ENCODE measurements at places on chromosomes 1 and 21.

DNA sequence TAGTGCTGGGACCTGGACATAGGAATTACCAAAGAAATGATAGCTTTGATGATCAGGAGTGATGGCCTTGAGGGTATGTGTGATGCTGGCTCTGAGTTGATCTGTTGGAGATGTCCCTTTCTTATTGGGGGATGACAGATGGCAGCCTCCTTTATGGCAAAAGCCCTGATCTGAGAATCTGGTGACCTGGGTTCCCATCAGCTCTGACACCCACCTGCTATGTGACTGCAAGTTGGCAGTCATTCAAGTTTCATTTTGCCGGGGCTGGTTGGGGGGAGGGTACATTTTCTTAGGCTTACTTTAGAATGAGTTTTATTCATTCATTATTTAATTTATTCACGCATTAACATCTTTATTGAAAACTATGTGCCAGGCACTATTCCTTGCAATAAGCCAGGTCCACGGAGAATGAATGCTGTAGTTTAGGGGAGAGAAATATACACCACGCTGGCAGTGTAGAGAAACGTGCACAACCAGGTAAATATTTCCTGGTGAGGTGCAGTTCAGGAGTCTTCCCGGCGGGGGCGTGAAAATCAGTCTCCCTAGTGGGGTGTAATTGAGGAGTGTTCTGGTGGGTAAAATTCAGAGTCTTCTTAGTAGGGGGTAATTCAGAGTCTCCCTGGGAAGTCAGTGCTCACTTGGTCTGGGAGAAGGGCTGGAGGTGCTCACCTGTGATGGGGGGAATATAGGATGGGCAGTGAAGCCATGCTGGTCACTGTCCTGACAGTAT is 401.3 kb downstream of the CAMTA1 start:
- DNase-seq = no peak

GRCh38 chr1:245810181-245810769 is 655.5 kb downstream of the KIF26B start:
- no peak for DNase-seq

DNA sequence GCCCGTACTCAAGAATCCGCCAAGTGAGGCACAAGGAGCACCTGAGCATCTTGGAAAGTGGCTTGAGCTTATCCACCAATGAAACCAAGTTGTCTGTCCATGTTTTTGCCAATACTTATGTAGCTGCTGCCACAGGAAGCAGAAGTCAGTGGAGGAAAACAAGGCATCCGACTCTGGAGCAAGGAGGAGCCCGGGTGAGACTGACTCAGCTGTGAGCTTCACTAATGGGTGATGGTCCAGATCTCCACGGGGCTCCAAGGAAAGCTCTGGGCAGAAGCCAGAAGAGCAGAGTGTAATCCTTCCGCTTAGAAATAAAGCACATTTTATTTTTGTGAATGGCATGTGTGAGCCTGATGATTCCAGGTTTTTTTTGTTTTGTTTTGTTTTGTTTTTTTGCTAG is 12.3 kb upstream of the SSR2 start:
- DNase-seq = no peak

DNA sequence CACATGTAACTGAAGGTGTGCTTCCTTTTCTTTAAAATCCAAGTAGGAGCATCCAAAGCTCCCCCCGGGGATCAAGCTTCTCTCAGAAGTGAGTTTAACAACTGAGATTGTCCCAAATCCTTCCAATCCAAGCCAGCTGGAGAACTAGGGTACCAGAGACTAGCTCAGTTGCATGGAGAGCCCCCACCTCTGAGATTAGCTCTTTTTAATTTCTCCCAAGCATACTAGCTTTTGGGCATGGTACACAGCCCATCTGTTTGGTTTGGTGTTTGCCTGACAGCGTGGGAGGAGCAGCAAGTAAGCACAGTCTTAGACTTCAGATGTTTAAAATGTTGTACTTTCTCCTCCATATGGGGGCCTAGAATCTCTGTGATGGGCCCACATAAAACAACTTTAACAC is 142.8 kb downstream of the ASTN1 start:
- DNase-seq = no peak

- DNase-seq = no peak
These were observed 4.4 kb downstream of the AVPR1B start for GRCh38 chr1:206112600-206113301.

GRCh38 chr1:235947989-235948388 is 81.3 kb upstream of the LYST start:
- no peak for DNase-seq

DNA sequence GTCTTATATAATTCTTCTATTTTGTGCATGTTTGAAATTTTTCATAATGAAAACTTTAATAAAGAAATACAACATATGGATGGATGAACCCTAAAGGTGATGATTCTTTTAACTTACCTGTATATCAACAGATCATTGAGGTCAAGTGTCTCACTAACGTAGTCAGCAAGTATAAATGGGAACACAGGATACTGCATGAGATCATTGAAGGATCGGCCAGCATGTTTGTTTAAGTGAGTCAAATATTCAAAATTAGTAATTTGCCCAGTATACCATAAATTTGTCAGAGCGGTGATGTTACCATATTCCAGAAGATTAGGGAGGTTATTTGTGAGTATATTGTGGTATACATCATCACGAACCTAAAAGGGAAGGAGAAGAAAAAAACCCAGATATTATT is 71.0 kb upstream of the GNG4 start:
- DNase-seq = no peak

GRCh38 chr1:4685523-4685865 is 31.1 kb downstream of the AJAP1 start:
- DNase-seq = no peak

DNA sequence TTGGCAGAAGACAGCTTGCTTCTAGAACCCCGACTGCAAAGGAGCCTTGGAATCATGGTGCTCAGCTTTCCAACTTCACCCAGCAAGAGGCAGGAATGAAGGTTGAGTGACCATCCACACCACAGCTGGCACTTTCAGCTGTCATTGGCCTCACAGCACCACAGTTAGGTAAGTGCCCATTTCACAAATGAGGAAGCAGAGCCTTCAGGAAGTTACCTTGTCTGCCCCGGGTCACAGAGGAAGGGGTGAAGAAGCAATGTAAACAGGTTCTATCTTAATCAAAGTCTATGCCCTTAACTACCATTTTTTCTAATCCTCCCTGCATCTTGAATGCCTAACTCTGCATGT is 156.0 kb downstream of the GLUL start:
- DNase-seq = no peak

DNA sequence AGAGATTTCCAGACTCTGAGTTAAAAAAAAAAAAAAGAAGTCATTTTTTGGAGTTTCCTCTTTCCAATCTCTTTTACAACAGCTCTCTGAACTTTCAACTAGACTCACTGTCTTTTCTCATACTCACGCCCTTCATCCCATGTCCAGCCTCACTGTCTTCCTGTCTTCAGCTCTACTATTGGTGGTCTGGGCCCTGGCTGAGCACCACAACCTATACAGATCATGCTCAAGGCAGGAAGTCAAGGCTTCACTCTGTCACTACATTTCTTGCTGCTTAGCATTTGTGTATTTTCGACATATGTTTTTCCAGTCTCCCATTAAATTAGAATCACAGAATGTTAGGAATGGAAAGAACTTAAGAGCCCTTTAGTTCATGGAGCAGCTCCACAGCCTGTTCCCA is 106.4 kb upstream of the PPP2R5A start:
- DNase-seq = no peak

GRCh38 chr1:25011275-25011674 is 81.2 kb upstream of the RUNX3 start:
- DNase-seq = no peak

DNA sequence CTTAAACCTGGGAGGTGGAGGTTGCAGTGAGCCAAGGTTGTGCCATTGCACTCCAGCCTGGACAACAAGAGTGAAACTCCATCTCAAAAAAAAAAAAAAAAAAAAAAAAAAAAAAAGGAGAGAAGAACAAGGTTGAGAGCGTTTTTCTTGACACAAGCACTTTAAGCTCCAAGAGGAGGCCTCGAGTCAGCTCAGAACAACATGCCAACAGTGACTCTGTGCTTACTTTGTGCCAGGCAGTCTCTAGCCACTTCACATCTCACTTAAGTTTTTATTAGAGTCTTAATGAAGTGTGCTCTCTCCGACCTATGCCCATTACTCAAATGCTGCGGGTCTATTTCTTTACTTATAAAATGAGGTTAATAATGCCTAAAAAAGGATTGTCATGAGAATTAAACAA is 13.0 kb downstream of the ATP1A1 start:
- no peak for DNase-seq

DNA sequence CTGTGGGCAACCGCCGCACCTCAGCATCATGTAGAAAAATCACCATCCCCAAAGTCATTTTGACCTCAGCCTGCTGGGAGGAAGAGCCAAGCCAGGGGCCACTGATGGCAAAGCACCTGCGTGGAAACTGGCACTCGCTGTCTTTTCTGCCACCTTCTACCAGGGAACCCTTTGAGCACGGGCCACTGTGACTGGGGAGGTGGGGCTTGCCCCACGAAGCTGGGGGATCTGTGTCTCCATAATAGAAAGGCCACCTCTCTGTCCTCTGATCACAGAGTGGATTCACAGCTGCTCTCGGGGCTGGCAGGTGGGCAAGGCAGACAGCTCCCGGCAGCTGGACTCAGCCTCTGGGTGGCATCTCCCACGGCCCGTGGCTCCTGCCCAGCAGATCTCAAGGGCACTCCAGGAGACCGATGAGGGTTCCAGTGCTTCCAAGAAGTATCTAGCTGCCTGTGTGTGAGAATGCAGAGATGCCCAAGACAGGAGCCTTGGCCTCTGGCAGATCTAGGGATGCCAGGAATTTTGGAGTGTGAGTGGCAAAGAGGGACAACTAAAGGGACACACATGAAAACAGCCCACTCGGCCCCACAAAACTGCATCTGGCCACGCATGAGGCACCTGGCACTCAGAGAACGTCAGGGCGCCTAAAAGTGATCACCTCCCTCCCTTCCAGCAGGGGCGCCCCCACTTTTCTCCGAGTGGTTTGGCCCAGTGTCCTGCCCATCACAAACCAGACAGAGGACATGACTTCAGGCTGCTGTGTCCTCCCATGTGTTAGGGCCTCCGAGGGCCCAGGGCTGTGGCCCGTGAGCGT is 102.6 kb downstream of the PDE9A start:
- no peak for DNase-seq

DNA sequence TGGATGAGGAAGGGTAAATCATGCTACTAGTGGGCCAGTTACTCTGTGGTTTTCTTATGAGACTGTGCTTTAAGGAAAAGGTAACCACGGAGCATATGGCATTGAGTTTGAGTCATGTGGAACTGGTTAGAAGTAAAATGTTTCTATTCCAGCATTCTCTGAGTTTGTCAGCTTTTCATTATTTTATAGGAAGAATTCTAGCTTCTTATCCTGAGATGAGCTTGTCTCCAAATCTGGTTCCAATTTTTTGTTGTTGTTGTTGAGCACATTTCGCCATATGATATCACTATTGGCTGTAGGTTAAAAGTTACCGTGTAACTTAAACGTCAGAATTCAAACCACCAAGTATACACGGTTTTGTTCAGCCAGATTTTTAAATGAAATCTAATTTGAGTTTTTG is 69.9 kb downstream of the ATF6 start:
- no peak for DNase-seq

DNA sequence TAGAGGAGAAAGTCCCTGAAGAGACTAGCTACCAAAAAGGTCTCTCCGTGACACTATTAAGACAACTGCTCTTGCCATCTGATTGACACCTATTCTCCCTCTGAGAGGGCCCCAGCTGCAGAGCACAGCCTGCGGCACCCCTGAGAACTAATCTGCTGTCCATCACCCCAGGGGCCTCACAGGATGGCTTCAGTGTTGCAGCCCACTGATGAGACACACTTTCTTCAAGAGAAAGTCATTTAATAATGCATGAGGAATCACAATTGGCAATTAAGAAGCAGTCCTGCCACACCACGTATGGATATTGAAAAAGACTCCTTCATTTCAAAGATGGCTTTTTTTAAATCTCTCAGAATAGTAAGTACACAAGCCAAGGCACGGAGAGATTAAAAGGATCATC is 48.9 kb downstream of the CAPN8 start:
- DNase-seq = no peak

DNA sequence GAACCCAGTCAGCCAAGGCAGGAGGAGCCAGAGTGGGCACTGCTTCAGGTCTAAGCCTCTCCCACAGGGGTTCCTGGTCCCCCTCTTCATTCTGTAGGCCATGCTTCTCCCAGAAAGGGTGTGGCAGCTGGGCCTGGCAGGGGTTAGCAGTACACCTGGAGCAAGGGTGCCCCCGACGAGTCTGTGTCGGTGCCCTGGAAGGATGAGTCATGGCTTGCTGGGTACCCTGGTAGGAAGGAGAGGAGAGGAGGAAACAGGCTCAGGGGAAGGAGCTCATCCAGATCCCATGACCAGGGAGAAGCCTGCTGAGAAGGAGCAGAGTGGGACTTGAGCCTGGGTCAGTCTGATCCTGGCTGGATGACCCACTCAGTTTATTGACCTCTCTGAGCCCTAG is 10.3 kb downstream of the KDF1 start:
- DNase-seq = no peak

GRCh38 chr1:180503280-180503862 is 994 bp upstream of the ACBD6 start:
- no peak for DNase-seq

DNA sequence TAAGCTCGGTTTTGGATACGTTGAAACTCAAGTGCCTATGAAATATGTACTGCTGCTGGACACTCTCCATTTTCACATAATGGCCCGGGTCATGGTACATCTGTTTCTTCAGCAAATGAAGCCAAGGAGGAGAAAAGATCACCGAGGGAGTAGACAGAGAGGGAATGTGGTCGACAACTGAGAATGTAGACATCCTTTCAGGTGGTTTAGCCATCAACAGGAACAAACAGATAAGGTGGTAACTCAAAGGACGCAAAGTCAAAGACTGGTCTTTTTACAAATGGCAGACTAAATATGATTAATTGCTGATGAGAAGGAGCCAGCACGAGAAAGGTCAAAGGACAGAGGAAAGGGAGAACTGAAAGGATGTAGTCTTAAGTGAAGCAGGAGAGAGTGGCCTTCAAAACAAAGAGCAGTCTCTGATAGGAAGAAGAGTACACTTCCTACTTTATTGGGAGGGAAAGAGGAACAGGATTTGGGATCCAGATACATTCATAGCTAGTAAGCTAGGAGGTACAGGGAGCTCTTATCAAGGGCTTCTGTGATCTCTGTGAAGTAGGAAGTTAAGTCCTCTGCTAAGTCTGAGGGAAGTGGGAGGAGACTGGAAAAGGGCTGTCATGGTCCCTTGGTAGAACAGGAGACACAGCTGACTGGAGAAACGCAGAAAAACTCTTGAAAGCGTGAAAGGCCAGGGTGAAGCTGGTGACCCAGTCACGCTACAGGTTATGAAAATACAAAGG is 28.3 kb downstream of the NUP133 start:
- DNase-seq = no peak

DNA sequence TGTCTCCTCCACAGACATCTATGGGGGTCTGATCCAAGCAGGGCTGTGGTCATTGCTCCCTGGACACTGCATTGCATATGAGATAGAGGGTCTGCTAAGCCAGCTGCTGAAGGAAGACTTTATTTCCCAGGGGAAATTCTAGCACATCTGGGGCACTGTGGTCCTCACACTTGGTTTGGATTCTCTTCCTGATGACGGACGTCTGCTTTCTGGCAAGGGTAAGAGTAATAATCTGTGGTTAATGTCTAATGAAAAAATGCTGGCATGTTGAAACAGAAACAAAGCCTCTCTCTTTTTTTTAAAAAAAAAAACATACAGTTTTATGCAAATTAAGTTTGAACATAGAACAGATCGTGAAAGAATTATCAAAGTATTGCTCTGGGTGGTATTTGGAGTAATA is 553.9 kb downstream of the DPYD start:
- no peak for DNase-seq

GRCh38 chr1:225944387-225944786 is 3.4 kb upstream of the LEFTY2 start:
- DNase-seq = no peak
